ENCODE measurements at places on chromosomes 4 and X. TPM values are rescaled to one million over a fixed set of nuclear protein-coding genes. Genes with fewer than 3 reads are reported as not detected.

DNA sequence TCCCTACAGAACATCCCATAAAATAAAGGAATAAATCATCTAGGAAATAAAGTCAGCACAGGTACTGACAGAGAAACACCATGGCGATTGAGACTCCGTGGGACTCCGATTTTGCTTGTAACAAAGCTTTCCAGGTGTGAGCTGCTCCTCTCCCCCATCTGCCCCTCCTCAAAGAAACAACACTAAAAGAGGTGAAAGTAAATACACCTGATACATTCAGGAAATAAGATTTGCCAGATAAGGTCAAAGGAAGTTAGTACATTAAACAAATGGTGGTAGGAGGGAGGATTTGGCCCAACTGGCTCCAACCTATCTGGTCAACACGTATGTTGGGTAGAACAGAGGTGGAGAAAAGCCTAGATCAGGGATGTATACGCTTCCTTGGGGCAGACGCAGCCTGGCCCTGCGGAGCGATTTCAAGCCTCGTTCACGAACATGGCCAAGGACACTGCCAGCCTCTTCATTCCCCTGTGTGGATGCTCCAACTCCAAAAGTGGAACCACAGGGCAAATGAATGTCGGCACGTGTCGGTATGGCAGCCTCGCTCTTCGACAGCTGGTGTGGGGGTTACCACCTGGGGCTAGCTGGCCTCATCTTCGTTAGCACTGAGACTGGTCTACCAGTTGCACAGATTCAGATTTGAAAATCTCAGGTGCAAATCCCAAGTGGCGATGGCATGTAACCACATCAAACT, 162.5 kb downstream of the AFAP1 start:
- H3K4me3 ChIP-seq, result no peak overlapping the region
- no peaks in the 10 kb centered on the region for H3K36me3 ChIP-seq
- no peak for DNase-seq
- H3K4me1 ChIP-seq, result no peaks in the 10 kb centered on the region

DNA sequence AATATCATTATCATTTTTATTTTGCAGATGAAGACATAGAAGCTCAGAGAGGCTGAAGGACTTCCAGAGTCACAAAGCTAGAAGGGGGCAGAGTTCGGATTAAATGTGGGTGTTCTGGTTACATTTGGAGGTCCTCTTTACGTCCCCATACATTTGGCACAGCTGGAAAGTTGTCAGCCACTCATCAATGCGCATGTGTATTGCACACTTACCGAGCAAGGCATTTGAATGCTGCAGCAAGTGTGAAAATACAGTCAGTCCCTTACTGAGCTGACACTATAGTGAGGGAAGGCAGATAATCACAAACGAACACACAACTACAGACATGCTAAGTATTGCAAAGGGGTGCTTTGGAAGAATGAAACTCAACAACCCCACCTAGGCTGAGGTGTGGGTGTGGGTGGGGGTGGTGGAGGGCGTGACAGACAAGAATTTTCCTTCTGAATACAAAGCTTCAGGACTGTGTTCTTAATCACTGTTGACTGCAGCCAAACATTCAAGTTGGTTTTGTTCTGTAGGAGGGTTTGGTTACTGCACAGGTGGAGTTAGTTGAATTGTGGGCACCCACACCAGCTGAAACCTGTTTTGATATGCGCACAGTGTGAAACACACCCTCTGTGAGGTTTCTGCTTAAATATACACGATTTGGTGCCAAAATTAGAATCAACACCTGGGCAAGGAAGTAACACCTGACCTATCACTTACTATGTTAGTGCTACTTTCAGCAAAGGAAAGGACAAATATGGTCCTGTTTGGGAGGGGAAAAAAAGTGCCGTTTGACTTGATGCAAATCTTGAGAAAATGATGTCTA, 72.4 kb downstream of the COQ2 start:
- H3K4me3 ChIP-seq, result no peak overlapping the region
- no peak overlapping the region for H3K27ac ChIP-seq
- H3K27me3 ChIP-seq, result no peaks in the 10 kb centered on the region

DNA sequence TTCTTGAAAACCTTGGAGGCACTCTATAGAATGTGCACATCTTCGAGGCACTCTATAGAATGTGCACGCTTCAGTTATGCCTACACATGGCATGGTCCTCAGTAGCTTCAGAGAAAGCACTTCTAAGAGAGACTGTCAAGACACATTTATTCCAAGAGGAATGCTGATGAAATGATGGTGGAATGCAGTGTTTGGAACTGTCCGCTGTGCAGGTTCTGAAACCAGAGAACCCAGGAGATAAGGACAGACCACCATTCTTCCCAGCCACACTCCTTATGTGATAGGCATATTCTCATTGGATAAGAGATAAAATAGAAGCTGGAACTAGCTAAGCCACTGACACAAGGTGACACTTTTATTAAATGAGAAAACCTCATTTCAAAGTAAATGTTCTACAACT, 263.3 kb downstream of the NLGN4X start:
- DNase-seq, result no peak
- no peak overlapping the region for H3K4me3 ChIP-seq
- no peaks in the 10 kb centered on the region for H3K27me3 ChIP-seq

Gene FANCB
- total RNA-seq, result not detected

Gene GUF1
- 16.4 TPM for total RNA-seq

Gene UCHL1
- total RNA-seq, result 176 TPM

DNA sequence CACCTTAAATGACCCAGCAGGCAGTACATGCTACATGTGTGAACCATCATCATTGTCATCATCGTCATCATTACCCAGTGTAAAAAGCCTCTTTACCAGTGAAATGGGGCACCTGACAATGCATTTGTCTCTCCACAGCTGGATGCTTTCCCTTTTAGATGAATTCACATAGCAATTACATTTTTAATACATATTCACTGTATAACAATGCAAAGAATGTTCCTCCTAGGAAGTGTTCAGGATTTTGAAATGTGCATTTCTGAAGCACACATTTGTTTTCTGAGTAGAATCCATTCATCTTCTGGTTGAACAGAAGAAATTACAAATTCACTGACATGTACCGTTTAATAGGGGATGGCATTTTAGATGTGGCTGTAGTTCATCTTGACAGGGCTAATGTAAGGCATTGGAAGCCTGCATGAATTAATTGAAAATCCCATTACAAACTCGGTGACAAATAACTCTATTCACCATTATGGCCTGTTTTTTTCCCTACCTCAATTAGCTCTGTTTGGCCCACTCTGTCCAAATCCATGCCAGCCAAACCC, 111.1 kb downstream of the SH3RF1 start:
- no peaks in the 10 kb centered on the region for H3K36me3 ChIP-seq
- H3K4me1 ChIP-seq, result peaks cover 9% of the 10 kb centered on the region
- no peak for DNase-seq
- no peak overlapping the region for H3K4me3 ChIP-seq
- H3K27ac ChIP-seq, result no peak overlapping the region

DNA sequence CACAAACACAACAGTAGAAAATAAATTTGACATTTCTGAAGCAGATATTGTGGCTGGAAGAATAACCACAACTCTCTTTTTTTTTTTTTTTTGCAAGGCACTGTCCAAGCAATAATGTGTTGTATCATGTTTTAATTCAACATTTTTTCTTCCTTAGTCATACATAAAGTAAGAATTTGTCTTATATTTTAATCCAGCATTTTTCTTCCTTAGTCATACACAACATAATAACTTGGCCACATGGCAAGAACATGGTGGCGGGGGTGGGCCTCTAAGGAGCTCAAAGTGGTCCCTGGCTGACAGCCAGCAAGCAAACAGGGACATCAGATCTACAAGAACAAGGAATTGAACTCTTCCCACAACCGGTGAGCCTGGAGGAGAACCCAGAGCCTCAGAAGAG, 20.2 kb downstream of the FBXW7 start:
- H3K27me3 ChIP-seq, result no peaks in the 10 kb centered on the region
- no peak overlapping the region for H3K27ac ChIP-seq
- no peak overlapping the region for H3K4me3 ChIP-seq
- no peak for DNase-seq
- H3K4me1 ChIP-seq, result no peaks in the 10 kb centered on the region
- no peaks in the 10 kb centered on the region for H3K36me3 ChIP-seq

Gene P2RY4
- total RNA-seq, result not detected

Gene IGSF1
- not detected for total RNA-seq

GRCh38 chr4:20403290-20403689, 151.6 kb downstream of the SLIT2 start:
- H3K27me3 ChIP-seq, result no peaks in the 10 kb centered on the region
- H3K4me1 ChIP-seq, result no peaks in the 10 kb centered on the region
- no peak overlapping the region for H3K27ac ChIP-seq
- H3K36me3 ChIP-seq, result no peaks in the 10 kb centered on the region
- no peak for DNase-seq

Gene HTN1
- total RNA-seq, result not detected

Gene H2BW2
- total RNA-seq, result not detected

GRCh38 chr4:137621056-137621455, 88.8 kb upstream of the PCDH18 start:
- no peaks in the 10 kb centered on the region for H3K36me3 ChIP-seq
- no peaks in the 10 kb centered on the region for H3K27me3 ChIP-seq
- peaks cover 3% of the 10 kb centered on the region for H3K4me1 ChIP-seq
- DNase-seq, result no peak
- H3K27ac ChIP-seq, result no peak overlapping the region

GRCh38 chrX:63561425-63561824, 210.3 kb upstream of the SPIN4 start:
- H3K27me3 ChIP-seq, result no peaks in the 10 kb centered on the region
- peaks cover 6% of the 10 kb centered on the region for H3K4me1 ChIP-seq
- DNase-seq, result no peak
- no peaks in the 10 kb centered on the region for H3K36me3 ChIP-seq
- H3K27ac ChIP-seq, result peak overlapping the region; percentile 86

Gene IL3RA
- total RNA-seq, result 5.2 TPM

GRCh38 chr4:17153572-17153971, 255.1 kb upstream of the LDB2 start:
- no peak overlapping the region for H3K27ac ChIP-seq
- DNase-seq, result no peak

Gene DNASE1L1
- 148 TPM for total RNA-seq

- H3K4me1 ChIP-seq, result no peaks in the 10 kb centered on the region
- H3K36me3 ChIP-seq, result no peaks in the 10 kb centered on the region
- no peaks in the 10 kb centered on the region for H3K27me3 ChIP-seq
- DNase-seq, result no peak
- H3K27ac ChIP-seq, result no peak overlapping the region
Observed at GRCh38 chr4:60790608-60791007, 409.5 kb upstream of the ADGRL3 start.

Gene RNF128
- total RNA-seq, result 2.7 TPM

DNA sequence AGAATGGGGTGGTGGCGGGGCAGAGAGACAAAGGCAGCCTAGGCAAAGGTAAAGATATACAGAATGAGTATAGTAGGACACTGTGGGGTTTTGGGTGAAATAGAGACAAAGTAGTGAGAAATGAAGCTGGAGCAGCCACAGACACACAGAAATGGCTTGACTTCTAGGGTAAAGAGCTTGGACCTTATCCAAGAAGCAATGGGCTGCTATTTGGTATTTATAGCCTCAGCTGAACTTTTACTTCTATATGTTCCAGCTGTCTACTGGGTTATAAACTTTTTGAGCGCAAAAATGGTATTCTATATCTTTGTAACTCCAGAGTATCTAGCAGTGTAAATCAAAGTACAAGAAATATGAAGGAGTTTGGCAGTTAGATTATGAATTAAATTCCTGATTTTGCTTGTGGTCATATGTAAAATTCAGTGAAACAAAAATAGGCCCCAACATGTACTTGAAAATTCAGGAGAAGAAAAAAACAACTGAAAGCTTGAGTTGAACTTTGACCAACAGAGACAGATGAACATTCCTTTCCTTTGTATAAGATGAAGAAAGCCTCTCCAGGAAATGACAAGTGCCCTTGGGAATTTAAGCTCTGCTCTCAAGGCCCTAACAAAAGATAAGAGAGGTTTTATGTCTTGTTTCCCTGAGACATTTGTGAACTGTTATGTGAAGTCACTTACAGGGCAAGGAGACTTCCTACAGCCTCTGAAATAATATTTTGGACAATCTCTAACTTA, 354.1 kb downstream of the CHIC1 start:
- H3K27me3 ChIP-seq, result no peaks in the 10 kb centered on the region
- no peak overlapping the region for H3K27ac ChIP-seq
- no peaks in the 10 kb centered on the region for H3K4me1 ChIP-seq
- H3K4me3 ChIP-seq, result no peak overlapping the region
- no peaks in the 10 kb centered on the region for H3K36me3 ChIP-seq

DNA sequence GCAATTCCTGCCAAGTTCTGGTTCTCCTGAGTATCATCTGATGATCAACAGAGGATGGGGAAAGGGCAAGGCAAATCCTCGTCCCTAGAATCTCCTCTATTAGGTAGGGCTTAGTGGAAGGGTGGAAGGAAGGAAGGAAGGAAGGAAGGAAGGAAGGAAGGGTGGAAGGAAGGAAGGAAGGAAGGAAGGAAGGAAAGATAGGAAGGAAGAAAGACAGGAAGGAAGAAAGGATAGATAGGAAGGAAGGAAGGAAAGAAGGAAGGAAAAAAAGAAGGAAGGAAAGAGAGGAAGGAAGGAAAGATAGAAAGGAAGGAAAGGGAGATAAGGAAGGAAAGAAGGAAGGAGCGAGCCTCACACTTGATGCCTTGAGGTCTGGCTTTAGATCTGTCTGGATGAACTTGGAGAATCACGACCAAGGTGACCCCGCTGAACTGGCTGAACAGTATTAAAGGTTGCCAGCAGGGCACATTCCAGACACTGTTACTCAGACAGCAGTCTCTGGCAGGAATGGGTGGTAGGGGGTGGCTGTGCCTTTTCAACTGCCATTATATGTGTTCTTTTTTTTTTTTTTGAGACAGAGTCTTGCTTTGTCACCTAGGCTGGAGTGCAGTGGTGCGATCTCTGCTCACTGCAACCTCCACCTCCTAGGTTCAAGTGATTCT, 57.1 kb downstream of the MAP7D2 start:
- H3K27me3 ChIP-seq, result no peaks in the 10 kb centered on the region
- no peaks in the 10 kb centered on the region for H3K4me1 ChIP-seq
- H3K36me3 ChIP-seq, result no peaks in the 10 kb centered on the region
- no peak overlapping the region for H3K4me3 ChIP-seq
- DNase-seq, result no peak

GRCh38 chr4:134627366-134627765, 425.8 kb upstream of the PABPC4L start:
- DNase-seq, result no peak
- no peaks in the 10 kb centered on the region for H3K4me1 ChIP-seq
- H3K4me3 ChIP-seq, result no peak overlapping the region
- no peaks in the 10 kb centered on the region for H3K36me3 ChIP-seq

DNA sequence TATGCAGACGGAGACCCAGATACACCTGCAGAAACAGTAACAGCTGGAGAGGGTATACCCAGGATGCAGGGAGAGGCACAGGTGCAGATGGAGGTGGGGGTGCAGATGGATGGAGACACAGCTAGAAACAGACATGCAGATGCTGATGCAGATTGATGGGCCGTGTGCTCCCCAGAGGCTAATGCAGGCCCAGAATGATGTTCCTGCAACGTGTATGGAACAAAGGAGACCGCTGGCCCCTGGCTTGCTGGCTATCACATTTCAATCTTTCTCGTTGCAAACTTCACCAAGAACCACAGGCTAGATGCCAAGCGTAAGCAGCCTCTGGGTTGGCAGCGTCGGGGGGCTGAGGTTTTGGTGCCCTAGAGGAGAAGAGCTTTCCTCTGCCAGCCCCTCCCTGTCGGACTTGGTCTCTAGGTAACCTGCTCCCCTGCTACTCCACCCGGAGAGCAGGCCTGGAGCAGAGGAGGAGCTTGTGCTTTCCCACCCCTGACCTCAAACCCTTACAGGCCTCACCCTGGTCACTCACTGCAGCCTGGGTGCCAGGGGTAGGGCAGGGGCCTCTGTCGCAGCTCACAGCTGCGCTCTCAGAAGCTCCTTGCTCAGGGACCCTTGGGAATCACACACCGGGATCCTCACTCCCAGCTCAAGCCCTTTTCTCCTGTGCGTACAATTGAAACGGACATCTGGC, 69.0 kb upstream of the PSAPL1 start:
- H3K4me3 ChIP-seq, result no peak overlapping the region
- H3K27ac ChIP-seq, result no peak overlapping the region
- H3K36me3 ChIP-seq, result no peaks in the 10 kb centered on the region

Data from gastrocnemius medialis (tissue), 4 donors.